Skeletal muscle tissue (tissue), 5 donors: ENCODE measurements at places on chromosomes 12 and 14. TPM values are rescaled to one million over a fixed set of nuclear protein-coding genes. Genes with fewer than 3 reads are reported as not detected.

Gene SLC25A47
- 0.52 TPM for total RNA-seq

Gene WNT1
- total RNA-seq: not detected

Gene DAO
- not detected for total RNA-seq

Gene C12orf60
- 2.1 TPM for total RNA-seq

Gene TESPA1
- total RNA-seq: 0.52 TPM

Gene CYP46A1
- 2.1 TPM for total RNA-seq

Gene SERPINA3
- not detected for total RNA-seq

Gene SMIM41
- total RNA-seq: not detected
